ENCODE measurements at places on chromosomes 5 and 9. TPM values are rescaled to one million over a fixed set of nuclear protein-coding genes. Genes with fewer than 3 reads are reported as not detected.

The ESM1 gene
- total RNA-seq, result 5.4 TPM

The FREM1 gene
- total RNA-seq, result 4.5 TPM

The FCN1 gene
- total RNA-seq, result 72.1 TPM

The RMRP gene
- total RNA-seq, result 27,465 TPM

The LCN9 gene
- total RNA-seq, result not detected

The PELO gene
- total RNA-seq, result 40.9 TPM

The ADGRD2 gene
- not detected for total RNA-seq

The ENG gene
- total RNA-seq, result 354 TPM

The LCNL1 gene
- total RNA-seq, result 2.0 TPM

The LOX gene
- 59.1 TPM for total RNA-seq

The SLIT3 gene
- total RNA-seq, result 66.3 TPM

The ECM2 gene
- total RNA-seq, result 3.8 TPM

The SPATA31D3 gene
- total RNA-seq, result not detected

The SOX30 gene
- 0.15 TPM for total RNA-seq

The SPINK4 gene
- not detected for total RNA-seq

The ARSB gene
- 26.0 TPM for total RNA-seq

The PTCH1 gene
- total RNA-seq, result 29.9 TPM

The MYOZ3 gene
- total RNA-seq, result 0.79 TPM

The KCNN2 gene
- total RNA-seq, result 3.2 TPM

The AGXT2 gene
- not detected for total RNA-seq

The PCDHGA6 gene
- 2.9 TPM for total RNA-seq

The PDGFRB gene
- total RNA-seq, result 129 TPM

The OCLN gene
- 85.7 TPM for total RNA-seq

The ISCA1 gene
- 25.2 TPM for total RNA-seq

The IFNA21 gene
- total RNA-seq, result not detected

The ORM2 gene
- total RNA-seq, result 29.9 TPM

The AIF1L gene
- 21.1 TPM for total RNA-seq

The ABLIM3 gene
- total RNA-seq, result 35.3 TPM

The PCDHB7 gene
- 3.8 TPM for total RNA-seq

The SLC34A3 gene
- not detected for total RNA-seq

The PRUNE2 gene
- 7.3 TPM for total RNA-seq

The ZNF483 gene
- 5.2 TPM for total RNA-seq

The HEMGN gene
- 0.15 TPM for total RNA-seq

The DOLPP1 gene
- total RNA-seq, result 14.7 TPM

The CDKN2A gene
- total RNA-seq, result 1.2 TPM

The RABL6 gene
- 80.8 TPM for total RNA-seq

The UBTD2 gene
- 24.0 TPM for total RNA-seq

The TERT gene
- 0.13 TPM for total RNA-seq

The TAF11L10 gene
- total RNA-seq, result not detected

The APBB3 gene
- total RNA-seq, result 23.2 TPM

The ALDOB gene
- not detected for total RNA-seq

The ZNF346 gene
- total RNA-seq, result 13.1 TPM

The NUTM2G gene
- not detected for total RNA-seq

The CDKN2B-AS1 gene
- 0.58 TPM for total RNA-seq

The RFX3 gene
- total RNA-seq, result 14.8 TPM

The LAMC3 gene
- 23.4 TPM for total RNA-seq

The PHPT1 gene
- 151 TPM for total RNA-seq

The GFM2 gene
- total RNA-seq, result 23.9 TPM

The PLPP6 gene
- total RNA-seq, result 6.3 TPM

The FRRS1L gene
- total RNA-seq, result 0.47 TPM

The GLRA1 gene
- total RNA-seq, result not detected

The IRX1 gene
- 4.0 TPM for total RNA-seq

The ANKRD34B gene
- total RNA-seq, result 2.8 TPM

The MARCHF3 gene
- total RNA-seq, result 3.4 TPM

Data from left lung (tissue), 14 donors.